ENCODE measurements at places on chromosomes 2 and 18.

- DNase-seq, result no peak
Observed at GRCh38 chr2:229438430-229439159, 167.5 kb upstream of the PID1 start.

DNA sequence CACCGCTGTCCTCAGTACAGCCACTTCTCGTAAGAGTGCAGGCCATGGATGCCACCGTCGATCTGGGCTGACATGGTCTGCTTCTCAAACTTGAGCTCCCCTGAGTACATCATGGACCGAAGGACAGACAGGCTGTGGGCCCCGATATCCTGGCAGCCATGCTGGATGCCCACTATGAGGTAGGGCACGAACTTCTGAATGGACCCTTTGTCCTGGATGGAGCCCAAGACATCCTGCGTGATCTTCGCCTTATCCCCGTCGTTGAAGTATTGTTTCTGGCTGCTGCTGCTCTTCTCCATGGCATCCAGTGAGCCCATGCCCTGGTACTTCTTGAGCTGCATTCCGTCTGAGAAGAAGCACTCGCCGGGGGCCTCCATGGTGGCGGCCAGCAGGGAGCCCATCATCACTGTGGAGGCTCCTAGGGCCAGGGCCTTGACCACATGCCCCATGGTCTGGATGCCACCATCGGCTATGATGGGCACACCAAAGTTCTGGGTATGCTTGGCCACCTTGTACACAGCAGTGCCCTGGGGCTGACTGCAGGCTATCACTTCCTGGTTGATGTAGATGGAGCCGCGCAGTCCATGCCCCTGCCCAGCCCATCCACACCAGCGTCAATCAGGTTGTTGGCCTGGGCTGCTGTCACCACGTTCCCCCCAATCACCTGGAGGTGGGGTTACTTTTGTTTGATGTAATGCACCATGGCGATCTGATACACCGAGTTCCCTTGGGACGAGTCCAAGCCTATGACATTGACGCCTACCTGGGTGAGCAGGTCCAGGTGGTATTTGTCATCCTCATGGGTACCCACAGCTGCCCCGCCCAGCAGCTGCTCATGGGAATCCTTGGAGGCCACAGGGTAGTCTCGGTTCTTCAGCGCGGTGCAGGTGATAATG, 21.8 kb downstream of the CFLAR start:
- no peak for DNase-seq

- no peak for DNase-seq
Observed at GRCh38 chr18:4551001-4551360, 95.9 kb upstream of the DLGAP1 start.

- no peak for DNase-seq
Observed at GRCh38 chr18:68800075-68800474, 2.2 kb downstream of the CCDC102B start.

- DNase-seq, result no peak
Observed at GRCh38 chr2:101608408-101609310, 88.8 kb upstream of the MAP4K4 start.

- peak; percentile 22 for DNase-seq
Observed at GRCh38 chr2:209471037-209471436, 47.2 kb downstream of the MAP2 start.

DNA sequence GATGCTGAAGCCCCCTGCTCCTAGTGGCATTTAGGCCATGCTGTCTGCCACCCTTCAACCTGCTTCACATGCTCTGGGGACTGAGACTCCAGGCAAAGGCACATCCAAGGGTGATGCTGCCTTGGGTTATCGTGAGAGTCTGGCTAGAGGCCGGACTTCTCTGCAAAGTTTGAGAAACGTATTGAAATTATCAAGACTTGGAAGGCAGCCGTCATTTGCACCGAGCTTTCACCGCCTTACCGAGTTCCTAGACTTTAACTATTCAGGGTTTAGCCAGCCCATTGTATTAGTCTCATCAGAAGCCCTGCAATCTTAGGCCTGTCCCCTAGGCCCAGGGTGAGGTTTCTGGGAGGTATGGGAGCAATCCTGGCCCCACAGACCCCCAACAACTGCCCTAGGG, 34.0 kb downstream of the RDH14 start:
- DNase-seq, result no peak

DNA sequence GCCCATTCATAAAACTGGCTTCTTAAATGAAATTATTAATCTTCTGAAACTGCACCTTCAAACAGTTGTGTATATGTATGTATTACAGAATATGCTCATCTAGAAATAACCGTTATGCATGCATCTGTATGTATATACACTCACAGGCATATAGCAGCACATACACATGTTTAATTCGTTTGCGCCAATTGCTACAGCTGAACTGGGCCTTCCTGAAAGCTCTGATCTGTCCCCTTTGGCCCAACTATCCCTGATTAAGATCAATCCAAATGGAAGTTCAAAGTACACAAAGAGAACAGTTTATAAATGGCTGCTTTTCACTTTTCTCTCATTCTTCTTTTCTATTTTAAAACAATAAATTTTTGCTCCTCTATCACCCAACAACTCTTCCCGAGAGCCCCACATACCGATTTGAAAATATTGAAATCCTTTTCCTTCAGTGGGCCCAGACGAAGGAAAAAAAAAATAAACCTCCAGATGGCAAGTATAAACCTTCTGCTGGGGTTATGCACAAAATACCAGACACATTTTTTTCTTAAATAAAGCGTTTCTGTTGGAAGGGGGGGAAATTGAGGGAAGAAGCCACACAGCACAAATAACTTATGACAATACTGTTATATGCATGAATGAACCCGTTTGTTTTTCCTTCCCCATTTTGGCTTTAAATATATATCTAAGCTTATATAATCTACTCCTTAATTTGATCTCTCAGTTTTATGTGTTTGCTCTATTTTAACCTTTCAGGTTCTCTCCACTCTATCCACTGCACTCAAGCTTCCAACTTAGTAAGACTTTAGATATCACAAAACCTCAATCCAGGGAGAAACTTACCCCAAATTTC, 267.3 kb downstream of the TCF4 start:
- no peak for DNase-seq

DNA sequence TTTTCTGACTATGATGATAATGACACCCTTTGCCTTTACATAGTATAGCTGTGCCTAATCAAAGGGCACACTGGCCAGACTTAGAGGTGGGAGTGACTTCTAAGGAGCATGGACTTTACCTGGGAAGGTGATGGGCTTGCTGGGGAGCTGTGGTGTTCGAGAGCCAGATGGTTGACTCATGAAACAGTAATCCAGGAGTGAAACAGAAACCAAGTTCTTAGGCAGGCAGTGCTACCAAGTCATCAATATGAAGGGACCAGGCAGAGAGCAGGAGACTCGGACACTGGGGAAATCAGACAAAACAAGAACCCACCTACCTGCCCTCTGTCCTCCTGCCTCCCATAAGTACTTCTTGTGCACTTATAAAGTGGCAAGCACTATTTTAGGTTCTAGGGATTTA, 430.4 kb downstream of the DLGAP1 start:
- no peak for DNase-seq

- peak; percentile 46 for DNase-seq
Observed at GRCh38 chr2:65377556-65378192, 54.7 kb downstream of the SPRED2 start.

- DNase-seq, result no peak
Observed at GRCh38 chr18:50277942-50278341, 3.4 kb downstream of the MBD1 start.

DNA sequence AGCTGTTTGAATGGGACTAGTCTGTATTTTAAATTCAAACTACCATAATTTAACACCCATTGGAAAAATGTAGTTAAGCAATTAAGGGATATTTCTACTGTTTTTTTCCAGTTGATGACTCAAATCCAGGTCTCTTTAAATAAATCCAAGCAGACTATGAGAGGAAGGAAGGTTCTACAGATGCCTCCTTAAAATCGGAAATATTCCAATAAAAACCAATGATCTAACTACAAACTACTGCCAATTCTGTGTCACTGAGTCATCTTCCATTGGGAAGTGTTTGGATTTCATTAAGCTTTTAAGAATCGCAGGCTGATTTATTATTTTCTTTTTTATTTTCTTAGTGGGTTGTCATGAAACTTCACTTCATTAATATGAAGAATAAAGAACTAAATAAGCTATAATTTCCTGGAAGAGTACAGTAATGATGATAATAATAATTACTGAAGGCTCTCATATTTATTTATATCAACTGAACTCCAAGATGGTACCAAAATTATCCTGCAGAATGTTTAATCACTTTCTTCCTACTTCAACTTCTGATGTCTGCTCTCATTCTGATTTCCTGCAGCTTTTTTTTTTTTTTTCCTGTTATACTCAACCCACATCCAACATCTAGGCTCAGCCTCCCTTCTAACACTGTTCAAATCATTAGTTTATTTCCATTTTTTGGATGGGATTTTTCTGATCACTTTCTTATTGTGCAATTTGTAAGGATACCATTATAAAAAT, 166.3 kb upstream of the FN1 start:
- no peak for DNase-seq

DNA sequence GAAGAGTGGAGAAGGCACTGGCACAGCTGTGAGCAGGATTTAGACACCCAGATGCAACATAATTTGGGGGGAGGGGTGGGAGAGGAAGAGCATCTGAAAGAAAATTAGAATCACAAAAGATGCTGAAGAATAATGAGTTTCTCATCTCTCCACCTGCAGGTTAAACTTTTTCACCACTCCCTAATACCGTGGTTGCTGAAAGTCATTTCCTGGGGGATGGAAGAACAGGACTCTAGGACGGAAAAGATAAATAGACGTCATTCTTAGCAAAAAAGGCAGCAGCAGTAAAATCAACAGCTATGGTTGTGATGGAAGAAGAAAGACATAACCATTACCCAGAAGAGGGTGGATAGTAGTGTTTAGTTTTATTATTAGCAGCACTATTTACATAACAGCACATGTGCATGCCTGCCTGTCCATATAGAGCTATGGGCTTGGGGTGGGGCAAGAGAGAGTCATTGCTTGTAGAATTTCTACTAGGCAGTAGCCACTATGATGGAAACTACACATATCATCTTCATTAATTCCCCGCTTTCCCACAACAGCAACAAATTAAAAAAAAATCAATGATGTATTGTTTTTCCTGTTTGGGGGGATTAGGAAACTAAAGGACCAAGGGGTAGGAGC, 212.2 kb downstream of the TRIB2 start:
- no peak for DNase-seq

DNA sequence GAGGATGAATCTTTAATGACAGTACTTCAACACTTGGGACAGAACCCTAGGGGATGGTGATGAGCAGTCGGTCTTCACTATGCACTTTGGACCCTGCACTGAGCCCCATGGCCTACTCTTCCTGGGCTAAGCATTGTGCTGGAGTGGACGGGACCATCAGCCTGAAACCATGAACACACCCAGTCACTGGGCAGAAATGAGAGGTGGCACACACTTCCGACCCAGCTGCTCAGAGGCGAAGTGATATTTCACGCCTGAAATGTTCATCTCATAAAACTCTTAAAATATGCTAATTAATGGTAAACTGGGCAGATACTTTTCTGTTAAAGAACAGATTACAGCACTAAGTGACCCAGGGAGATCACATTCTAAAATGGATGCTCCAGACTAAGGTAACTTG, 150.3 kb upstream of the NDUFV2 start:
- DNase-seq, result no peak

DNA sequence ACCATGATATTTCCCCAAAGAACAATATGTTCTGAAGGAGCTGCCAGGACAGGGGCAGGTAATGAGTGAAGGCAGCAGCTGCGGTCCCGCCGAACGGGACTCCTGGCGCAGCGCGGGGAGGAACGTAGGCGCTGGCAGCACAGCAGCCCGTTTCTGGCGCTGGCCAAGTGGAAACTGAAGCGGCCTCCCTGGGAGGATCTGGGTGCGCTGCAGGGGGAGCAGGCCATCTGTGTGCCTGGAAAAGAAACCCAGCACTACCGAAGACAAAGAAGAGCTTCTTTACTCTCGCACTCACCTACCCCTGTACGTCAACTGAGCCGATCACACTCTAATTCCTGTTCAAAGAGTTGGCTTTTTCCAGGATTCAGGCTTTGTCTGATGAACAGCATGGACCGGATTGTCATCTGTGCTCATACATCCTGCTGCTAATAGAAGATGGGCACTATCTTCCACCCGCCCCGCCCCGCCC, 11.8 kb downstream of the G6PC2 start:
- DNase-seq, result no peak

DNA sequence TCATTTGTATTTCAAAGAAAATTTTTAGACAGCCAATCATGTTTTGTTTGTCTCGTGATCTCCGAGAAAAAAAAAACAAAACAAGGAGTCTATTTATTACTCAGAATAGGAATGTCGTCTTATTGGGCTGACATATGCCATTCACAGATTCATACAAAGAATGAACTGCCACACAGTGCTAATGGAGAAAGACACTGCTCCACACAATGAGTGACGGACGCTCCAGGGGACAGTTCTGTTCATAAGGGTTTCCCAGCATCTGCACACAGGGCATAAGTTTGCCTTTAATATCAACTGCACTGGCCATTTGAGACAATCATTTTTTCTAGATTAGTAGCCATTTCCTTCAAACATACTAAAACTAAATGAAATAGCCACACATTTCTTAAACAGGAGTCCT, 3.4 kb downstream of the SERTAD2 start:
- DNase-seq, result no peak

DNA sequence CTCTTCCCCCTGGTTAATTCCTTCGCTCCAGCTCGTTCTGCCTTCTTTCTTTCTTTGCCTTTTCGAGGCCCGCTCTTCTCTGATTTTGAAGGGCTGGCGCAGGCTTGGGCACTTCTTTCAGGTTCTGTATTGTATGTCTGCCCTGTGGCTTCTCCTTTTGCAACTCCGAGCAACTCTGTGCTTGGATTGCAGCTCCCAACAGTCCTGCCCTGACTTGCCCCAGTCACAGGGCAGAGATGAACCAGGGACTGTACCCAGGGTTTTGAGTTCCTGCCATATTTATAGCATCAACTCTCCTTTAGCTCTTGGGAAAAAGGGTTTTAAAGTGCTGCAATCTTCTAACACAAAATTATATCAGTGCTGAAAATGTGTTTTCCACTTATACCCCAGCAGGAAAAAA, 31.1 kb upstream of the CD8A start:
- no peak for DNase-seq

DNA sequence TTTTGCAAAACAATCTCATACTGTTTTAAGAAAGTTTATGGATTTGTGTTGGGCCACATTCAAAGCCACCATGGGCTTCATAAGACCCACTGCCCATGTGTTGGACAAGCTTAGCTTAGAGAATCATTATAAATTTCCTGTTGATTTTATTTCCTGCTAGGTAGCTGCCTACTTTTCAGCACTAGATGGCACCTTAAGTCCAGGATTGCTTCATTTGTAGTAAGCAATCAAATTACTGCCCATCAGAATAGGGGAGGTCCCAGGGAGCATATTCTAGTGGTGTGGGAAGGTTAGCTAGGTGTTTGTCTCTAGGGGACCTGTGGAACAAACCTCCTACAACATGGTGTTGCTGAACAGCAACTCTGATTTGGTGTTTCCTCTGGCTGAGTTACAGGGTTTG, 11.0 kb upstream of the DCDC2C start:
- peak; percentile 6 for DNase-seq

DNA sequence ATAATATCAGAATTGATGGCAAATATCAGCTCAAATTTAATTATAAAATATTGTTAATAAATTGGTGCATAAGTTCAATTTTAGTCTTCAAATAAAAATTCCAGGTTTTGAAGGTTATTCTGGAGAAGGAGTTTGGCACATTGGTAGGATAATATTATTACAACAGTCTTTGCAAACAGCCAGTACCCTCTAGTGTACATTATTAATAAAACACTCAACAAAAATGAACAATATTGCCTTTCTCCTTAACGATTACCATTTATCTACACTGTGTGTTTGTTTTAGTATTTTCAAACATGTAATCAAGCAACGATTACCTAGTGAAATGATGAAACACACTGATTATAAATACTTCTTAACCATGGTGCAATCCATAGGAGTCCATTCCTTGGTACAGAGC, 334.0 kb upstream of the FSIP2 start:
- DNase-seq, result no peak
